Sciatic nerve (tissue), 2 donors: ENCODE measurements at places on chromosomes 5 and 9. TPM values are rescaled to one million over a fixed set of nuclear protein-coding genes. Genes with fewer than 3 reads are reported as not detected.

- DNase-seq = no peak
Observed at GRCh38 chr9:37836386-37836785, 35.8 kb downstream of the DCAF10 start.

DNA sequence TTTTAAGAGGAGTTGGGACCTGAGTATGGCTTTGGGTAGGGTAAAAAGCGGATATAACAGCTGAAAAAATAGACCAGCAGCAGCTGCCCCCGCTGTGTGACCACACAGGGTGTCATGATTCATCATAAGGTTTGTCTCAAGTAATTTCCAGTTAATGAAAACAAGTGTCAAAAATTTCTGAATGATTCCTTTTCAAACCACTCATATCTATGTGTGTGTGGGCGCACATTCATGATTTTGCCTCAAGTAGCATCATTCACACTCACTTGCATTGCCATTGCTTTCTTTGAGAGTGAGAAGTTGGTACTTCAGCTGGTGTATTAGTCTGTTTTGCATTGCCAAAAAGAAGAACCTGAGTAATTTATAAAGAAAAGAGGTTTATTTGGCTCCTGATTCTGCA is 12.1 kb upstream of the TNFAIP8 start:
- DNase-seq = no peak

DNA sequence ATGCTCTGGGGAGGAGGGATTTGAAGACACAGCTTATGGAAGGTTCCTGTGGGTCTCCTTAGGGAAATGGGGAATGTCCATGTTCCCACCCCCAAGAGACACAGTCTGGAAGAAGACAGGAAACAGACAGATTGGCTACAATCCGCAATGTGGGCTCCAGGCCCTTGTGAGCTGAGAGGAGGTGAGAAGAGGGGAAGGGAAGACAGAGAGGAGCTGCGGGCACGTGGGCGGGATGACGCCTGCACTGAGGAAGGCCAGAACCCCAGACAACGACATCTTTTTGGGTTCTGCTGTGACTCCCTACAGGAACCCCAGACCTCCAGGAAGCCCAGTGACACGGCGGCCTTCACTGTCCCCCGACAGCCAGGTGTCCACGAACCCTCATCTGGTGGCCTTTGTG is 29.9 kb upstream of the NKD2 start:
- DNase-seq = peak; percentile 39

PCDHA12 gene
- 5.8 TPM for total RNA-seq

PTGS1 gene
- total RNA-seq = 6.0 TPM
